HT-29 (cell line): ENCODE measurements at places on chromosomes 4 and X.

DNA sequence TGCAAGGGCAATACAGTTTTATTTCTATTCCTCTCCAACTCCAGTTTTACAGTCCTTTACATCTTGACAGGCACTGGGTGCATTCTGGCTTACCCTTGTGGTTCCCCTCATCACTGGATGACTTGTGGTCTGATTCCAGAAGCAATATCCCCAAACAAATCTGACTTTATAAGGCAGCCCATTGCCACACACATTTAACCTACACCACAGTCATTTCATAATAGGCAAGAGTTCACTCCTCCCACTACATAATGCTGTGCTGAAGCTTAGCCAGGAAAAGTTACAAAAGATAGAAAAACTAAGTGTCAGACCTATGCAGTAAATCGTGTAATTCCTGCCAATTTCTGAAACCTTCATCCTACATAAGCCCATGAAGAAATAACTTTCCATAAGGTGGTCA, 82.9 kb upstream of the MID1IP1 start:
- DNase-seq, result no peak

DNA sequence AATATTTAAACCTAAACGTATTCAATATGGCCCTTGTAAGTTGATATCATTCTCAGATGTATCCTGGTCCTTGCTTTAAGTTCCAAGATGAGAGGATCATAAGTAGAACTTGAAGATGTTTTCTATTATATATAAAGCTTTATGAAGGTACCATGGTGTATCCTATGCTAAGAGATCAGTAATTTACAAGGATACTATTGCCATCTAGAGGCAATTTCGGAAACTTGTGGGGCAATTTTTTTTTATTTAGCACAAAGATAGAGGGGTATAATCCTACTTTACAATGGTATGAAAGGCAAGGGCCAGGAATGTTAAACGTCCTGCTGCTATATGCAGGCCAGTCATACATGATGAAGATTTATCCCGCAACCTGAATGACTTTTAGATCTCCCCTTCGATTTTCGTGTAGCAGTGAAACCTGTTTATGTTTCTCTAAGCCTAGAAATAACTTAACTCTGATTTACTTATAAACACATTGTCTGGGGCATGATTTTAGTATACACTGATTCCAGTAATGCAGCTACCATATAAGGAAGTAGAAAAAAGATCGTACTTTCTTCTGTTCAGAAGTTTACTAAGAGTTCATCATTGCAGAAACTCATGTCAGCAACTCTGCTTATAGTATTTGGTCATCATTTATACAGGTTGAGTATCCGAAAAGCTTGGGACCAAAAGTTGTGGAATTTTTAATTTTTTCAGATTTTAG, 2.6 kb downstream of the SLC25A31 start:
- DNase-seq, result peak; percentile 81

- DNase-seq, result no peak
These were observed 549.5 kb downstream of the C4orf33 start for GRCh38 chr4:129645461-129645860.

DNA sequence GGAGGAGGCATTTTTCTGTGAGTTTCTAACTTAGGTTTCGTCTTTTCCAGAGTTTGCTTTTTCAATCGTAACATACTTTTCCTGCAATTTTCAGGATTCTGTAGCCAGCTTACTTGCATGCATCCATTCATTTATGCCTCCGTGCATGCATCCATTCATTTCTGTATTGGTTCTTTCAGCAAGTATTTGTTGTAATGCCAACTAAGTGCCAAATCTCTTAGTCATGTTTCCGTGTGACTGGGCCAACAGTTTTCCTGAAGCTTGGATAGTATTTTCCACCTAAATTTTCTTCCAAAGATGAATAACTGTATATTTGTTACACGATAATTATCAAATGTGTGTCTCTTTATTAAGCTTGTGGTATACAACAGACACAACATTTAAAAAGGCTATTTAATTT, 41.5 kb downstream of the CBLL2 start:
- no peak for DNase-seq
